ENCODE measurements at places on chromosomes 6 and 20. TPM values are rescaled to one million over a fixed set of nuclear protein-coding genes. Genes with fewer than 3 reads are reported as not detected.

CNBD2 gene
- total RNA-seq = 6.4 TPM

DCDC2 gene
- 0.64 TPM for total RNA-seq

GRCh38 chr20:4136078-4136966, 121.0 kb upstream of the RNF24 start:
- no peaks in the 10 kb centered on the region for H3K27me3 ChIP-seq
- no peaks in the 10 kb centered on the region for H3K36me3 ChIP-seq
- no peak overlapping the region for H3K27ac ChIP-seq
- no peak for DNase-seq
- H3K4me1 ChIP-seq = no peaks in the 10 kb centered on the region

- no peaks in the 10 kb centered on the region for H3K27me3 ChIP-seq
- peaks cover 10% of the 10 kb centered on the region for H3K4me1 ChIP-seq
- peak within 1 kb of the TSS; percentile 69 for H3K4me3 ChIP-seq
- H3K27ac ChIP-seq = no peak within 1 kb of the TSS
- H3K36me3 ChIP-seq = no peaks in the 10 kb centered on the region
Measured at GRCh38 chr20:50794846-50795634, at the start of gene BCAS4. BCAS4 (plus strand) TSS chr20:50795061; CDS start chr20:50795084, 23 bp downstream.

- H3K4me1 ChIP-seq = no peaks in the 10 kb centered on the region
- no peaks in the 10 kb centered on the region for H3K27me3 ChIP-seq
- no peak for DNase-seq
- H3K4me3 ChIP-seq = no peak overlapping the region
- no peak overlapping the region for H3K27ac ChIP-seq
- H3K36me3 ChIP-seq = no peaks in the 10 kb centered on the region
Measured at GRCh38 chr6:65999288-65999791, 292.3 kb upstream of the EYS start.
